Activated CD4-positive, alpha-beta T cell treated with anti-CD3 and anti-CD28 coated beads, Interleukin-2, amount 10 ng/mL, durations not matched to agents 24 days and 14 days (primary cell): ENCODE measurements at places on chromosomes 2 and 18. TPM values are rescaled to one million over a fixed set of nuclear protein-coding genes. Genes with fewer than 3 reads are reported as not detected.

- peak overlapping the region; percentile 44 for H3K4me3 ChIP-seq
- peak overlapping the region; percentile 66 for H3K27ac ChIP-seq
- DNase-seq, result peak; percentile 79
- H3K4me1 ChIP-seq, result peaks cover 42% of the 10 kb centered on the region
These were observed 184.8 kb downstream of the NCK2 start for GRCh38 chr2:105929516-105929915.

The KCNE4 gene
- total RNA-seq, result not detected in 2 replicates

GRCh38 chr2:174919947-174920595, 85.1 kb downstream of the CHN1 start:
- no peak overlapping the region for H3K27ac ChIP-seq
- DNase-seq, result no peak
- no peaks in the 10 kb centered on the region for H3K36me3 ChIP-seq
- H3K4me3 ChIP-seq, result no peak overlapping the region

GRCh38 chr2:101883860-101884259, 107.9 kb upstream of the IL1R2 start:
- H3K4me1 ChIP-seq, result peaks cover 7% of the 10 kb centered on the region
- peak; percentile 72 for DNase-seq
- no peaks in the 10 kb centered on the region for H3K27me3 ChIP-seq
- no peak overlapping the region for H3K4me3 ChIP-seq
- no peak overlapping the region for H3K27ac ChIP-seq
- peaks cover 52% of the 10 kb centered on the region for H3K36me3 ChIP-seq

DNA sequence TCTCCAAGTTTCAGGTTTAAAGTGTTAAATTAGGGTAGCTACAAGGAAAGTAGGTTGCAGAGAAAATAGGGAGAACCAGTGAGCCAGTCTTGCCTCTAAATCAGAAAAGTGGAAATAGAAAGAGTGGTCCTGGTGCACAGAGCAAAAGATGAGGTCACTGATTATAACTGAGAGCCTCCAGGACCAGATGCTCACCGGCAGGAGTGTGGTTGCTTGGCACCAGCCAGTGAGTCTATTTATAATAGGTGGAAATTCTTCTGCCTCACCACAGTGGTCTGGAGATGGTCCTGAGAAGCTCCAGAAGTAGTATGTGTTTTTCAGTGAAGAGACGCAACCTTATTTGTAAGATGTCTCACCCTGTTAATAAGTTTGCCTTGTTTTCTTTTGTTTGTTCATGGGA, 373.9 kb upstream of the KCNJ3 start:
- H3K36me3 ChIP-seq, result no peaks in the 10 kb centered on the region
- H3K4me1 ChIP-seq, result no peaks in the 10 kb centered on the region
- no peaks in the 10 kb centered on the region for H3K27me3 ChIP-seq

DNA sequence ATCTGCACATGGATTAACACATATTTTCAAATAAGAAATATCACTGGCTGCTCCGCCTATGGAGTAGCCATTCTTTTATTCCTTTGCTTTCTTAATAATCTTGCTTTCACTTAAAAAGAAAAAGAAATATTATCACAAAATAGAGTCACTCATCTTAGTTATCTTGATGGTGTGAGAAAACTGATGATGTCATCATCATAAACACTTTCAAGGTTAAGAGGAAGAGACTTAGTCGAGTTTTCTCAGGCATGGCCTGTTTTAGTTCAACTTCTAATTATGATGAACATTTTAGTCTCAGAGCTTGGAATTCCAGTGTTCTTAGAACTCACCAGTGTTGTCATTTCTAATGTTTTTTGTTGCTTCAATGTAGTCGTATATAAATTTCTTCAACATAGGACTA, 506.1 kb downstream of the PTPRM start:
- no peak overlapping the region for H3K27ac ChIP-seq
- no peak overlapping the region for H3K4me3 ChIP-seq
- no peaks in the 10 kb centered on the region for H3K36me3 ChIP-seq
- no peaks in the 10 kb centered on the region for H3K27me3 ChIP-seq
- no peak for DNase-seq

DNA sequence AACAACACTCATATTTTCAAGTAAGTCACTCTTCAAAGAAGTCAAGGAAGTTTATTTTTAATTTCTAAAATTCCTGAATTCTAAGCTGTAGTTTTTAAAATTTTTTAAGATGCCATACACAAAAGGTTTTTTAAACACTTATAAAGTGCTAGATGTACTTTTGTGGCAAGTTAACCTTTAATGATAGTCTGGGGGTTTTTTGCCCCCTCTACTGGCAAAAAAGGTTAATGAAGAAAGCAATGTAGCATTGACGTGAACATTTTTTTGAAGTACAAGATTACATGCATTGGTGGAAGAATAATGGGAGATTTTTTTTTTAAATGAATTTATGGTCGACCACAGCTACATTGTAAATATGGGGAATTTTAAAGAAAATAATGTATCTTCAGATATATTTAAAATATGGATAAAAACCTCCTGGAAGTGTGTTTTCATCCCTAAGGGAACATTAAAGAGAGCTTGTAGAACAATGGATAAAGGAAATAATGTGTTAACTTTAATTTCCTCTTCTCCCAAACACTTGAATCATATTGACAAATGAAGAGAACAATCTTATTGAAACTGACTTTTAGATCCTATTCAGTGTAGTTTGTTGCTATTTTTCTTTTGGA, 12.6 kb downstream of the ITPRID2 start:
- peaks cover 24% of the 10 kb centered on the region for H3K4me1 ChIP-seq
- no peak overlapping the region for H3K4me3 ChIP-seq
- H3K27ac ChIP-seq, result no peak overlapping the region
- H3K27me3 ChIP-seq, result no peaks in the 10 kb centered on the region
